ENCODE measurements at places on chromosomes 7 and 10. TPM values are rescaled to one million over a fixed set of nuclear protein-coding genes. Genes with fewer than 3 reads are reported as not detected.

AKR1C3 gene
- polyA plus RNA-seq = 187 TPM

FEZF1 gene
- polyA plus RNA-seq = not detected

ABI1 gene
- 25.7 TPM for polyA plus RNA-seq

FGL2 gene
- polyA plus RNA-seq = 27.5 TPM

MAGI2 gene
- polyA plus RNA-seq = 4.4 TPM

NFKB2 gene
- 14.0 TPM for polyA plus RNA-seq

MSS51 gene
- polyA plus RNA-seq = 0.95 TPM

PNLIP gene
- not detected for polyA plus RNA-seq

VOPP1 gene
- polyA plus RNA-seq = 47.3 TPM

All from kidney (tissue), 22 donors.